Right lung (tissue), 10 donors: ENCODE measurements at places on chromosomes 5 and 9. TPM values are rescaled to one million over a fixed set of nuclear protein-coding genes. Genes with fewer than 3 reads are reported as not detected.

ZNF300 gene
- 21.0 TPM for polyA plus RNA-seq

NSUN2 gene
- 90.0 TPM for polyA plus RNA-seq

GRCh38 chr9:37515620-37516258 lies 30.0 kb downstream of the POLR1E start:
- DNase-seq = no peak

- no peak for DNase-seq
These were observed 267.6 kb downstream of the KCTD16 start for GRCh38 chr5:144438237-144438636.

- no peak for DNase-seq
These were observed 547 bp downstream of the CLTA start for GRCh38 chr9:36191290-36191645.

OR1Q1 gene
- not detected for polyA plus RNA-seq

SLC4A9 gene
- polyA plus RNA-seq = 0.19 TPM

DNA sequence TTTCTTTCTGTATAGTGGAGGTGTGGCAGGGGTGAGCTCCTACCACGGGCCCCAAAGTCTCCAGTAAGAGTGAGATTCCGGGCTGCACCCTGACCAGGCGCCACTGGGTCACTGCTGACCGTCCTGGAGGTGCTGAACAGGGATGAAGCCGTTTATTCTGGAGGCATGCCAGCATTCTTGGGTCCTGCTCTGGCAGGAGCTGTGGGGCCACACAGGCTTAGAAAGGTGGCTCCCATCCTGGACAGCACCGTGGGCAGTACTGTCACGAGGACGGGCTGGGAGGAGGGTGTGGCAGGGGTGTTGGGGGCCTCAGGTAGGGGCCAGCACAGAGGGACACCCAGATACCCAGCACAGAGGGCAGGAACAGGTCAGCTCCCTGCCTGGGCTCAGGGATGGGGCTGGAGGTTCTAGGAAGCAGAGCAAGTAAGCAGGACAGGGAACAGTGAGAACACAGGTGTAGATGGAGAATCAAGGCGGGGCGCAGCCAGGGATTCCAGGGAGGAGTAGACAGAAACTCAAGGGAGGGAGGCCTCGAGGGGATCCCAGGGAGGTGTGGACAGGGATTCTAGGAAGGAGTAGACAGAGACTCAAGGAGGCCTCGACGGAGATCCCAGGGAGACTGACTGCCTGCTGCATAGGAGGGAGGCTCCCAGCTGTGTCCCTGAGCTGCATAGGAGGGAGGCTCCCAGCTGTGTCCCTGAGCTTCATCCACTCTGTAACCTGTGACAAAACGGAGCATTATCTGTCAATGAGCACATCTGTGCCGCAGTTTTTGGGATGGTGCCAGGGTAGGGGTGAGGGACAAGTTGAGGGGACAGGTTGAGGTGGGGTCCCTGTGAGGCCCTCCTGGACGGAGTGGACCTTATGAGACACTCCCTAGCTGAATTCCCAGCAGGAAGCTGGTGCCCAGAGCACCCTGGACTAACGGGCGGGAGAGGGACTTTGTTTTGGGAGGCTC lies 1.1 kb upstream of the PLEKHG4B start:
- DNase-seq = peak; percentile 18

DNA sequence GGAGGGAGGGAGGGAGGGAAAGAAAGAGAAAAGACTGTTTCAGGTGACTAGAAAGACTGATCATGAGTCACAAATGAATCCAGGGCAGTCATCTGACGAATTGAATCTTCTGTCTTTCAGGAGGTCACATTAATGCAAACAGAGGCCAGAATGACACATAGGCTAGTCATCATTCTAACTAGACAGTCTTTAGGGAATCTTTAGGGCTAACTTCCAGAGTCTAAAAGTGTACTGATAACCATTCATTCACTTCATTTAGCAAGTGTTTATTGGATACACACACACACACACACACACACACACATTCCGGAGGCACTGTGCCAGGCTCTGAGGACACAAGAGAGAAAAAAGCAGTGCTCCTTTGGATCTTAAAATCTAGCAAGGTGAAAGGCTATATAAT lies 156.7 kb downstream of the EBF1 start:
- DNase-seq = no peak

GRCh38 chr5:79007872-79008271 lies 22.8 kb upstream of the ARSB start:
- no peak for DNase-seq

PCDHGA8 gene
- polyA plus RNA-seq = 1.1 TPM

- DNase-seq = no peak
These were observed 30.2 kb downstream of the C5orf15 start for GRCh38 chr5:133938039-133938821.
